Uterus (tissue), 4 donors: ENCODE measurements at places on chromosomes 6 and 20. TPM values are rescaled to one million over a fixed set of nuclear protein-coding genes. Genes with fewer than 3 reads are reported as not detected.
A peak's percentile ranks its signal among the peaks of the same experiment; 100 is the strongest.

The ENPP3 gene
- 7.2 TPM for total RNA-seq

The TTBK1 gene
- not detected for total RNA-seq

The ANKRD66 gene
- not detected for total RNA-seq

The VEGFA gene
- total RNA-seq, result 81.0 TPM

The LY6G6F gene
- total RNA-seq, result not detected

The MAPK13 gene
- 3.4 TPM for total RNA-seq

The WFDC12 gene
- not detected for total RNA-seq

The DAAM2 gene
- 43.3 TPM for total RNA-seq

The UBE3D gene
- total RNA-seq, result 8.9 TPM

The TMEM14C gene
- 219 TPM for total RNA-seq

The PRDM13 gene
- total RNA-seq, result not detected

The LIN28B gene
- total RNA-seq, result 0.14 TPM

The CAP2 gene
- total RNA-seq, result 13.1 TPM

GRCh38 chr6:94071835-94072234 lies 652.5 kb upstream of the EPHA7 start:
- H3K4me1 ChIP-seq, result no peaks in the 10 kb centered on the region
- no peaks in the 10 kb centered on the region for H3K36me3 ChIP-seq
- no peak overlapping the region for H3K27ac ChIP-seq
- DNase-seq, result no peak
- no peaks in the 10 kb centered on the region for H3K27me3 ChIP-seq
- no peak overlapping the region for H3K4me3 ChIP-seq

- no peaks in the 10 kb centered on the region for H3K27me3 ChIP-seq
- no peaks in the 10 kb centered on the region for H3K4me1 ChIP-seq
- no peak for DNase-seq
- H3K27ac ChIP-seq, result no peak overlapping the region
Observed at GRCh38 chr6:143000811-143001210, 55.8 kb upstream of the HIVEP2 start.

GRCh38 chr20:59725476-59726280 lies 121.3 kb downstream of the PHACTR3 start:
- DNase-seq, result no peak
- no peak overlapping the region for H3K27ac ChIP-seq
- H3K4me1 ChIP-seq, result no peaks in the 10 kb centered on the region
- H3K36me3 ChIP-seq, result no peaks in the 10 kb centered on the region
- no peak overlapping the region for H3K4me3 ChIP-seq
- H3K27me3 ChIP-seq, result no peaks in the 10 kb centered on the region

- no peak for DNase-seq
- no peaks in the 10 kb centered on the region for H3K27me3 ChIP-seq
- H3K4me1 ChIP-seq, result peaks cover 3% of the 10 kb centered on the region
- no peak overlapping the region for H3K4me3 ChIP-seq
- H3K27ac ChIP-seq, result no peak overlapping the region
- H3K36me3 ChIP-seq, result no peaks in the 10 kb centered on the region
Observed at GRCh38 chr6:89348372-89348771, 4.2 kb downstream of the UBE2J1 start.

GRCh38 chr6:51841626-51842025 lies 245.8 kb downstream of the PKHD1 start:
- no peaks in the 10 kb centered on the region for H3K27me3 ChIP-seq
- H3K36me3 ChIP-seq, result no peaks in the 10 kb centered on the region
- H3K4me1 ChIP-seq, result no peaks in the 10 kb centered on the region
- DNase-seq, result no peak

DNA sequence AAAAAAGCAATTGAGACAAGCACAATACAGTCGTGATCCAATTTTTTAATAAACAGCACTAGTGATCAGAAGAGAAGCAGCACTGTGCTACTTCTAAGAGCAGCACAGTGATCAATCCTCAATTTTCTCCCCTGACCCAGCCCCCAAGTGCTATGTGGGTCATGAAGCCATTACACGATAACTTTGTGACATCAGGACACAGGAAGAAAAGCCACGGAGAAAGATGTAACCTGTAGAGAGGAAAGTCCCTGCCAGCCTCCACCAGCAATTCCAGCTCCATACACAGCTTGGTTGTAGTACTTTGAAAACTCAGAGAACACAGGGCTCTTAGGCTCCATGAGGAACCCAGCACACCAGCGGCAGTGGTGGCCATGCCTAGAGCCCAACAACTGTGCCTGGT lies 45.3 kb upstream of the MYB start:
- no peaks in the 10 kb centered on the region for H3K36me3 ChIP-seq
- no peak overlapping the region for H3K27ac ChIP-seq
- no peaks in the 10 kb centered on the region for H3K27me3 ChIP-seq
- H3K4me3 ChIP-seq, result no peak overlapping the region
- no peak for DNase-seq

- H3K27me3 ChIP-seq, result no peaks in the 10 kb centered on the region
- H3K4me1 ChIP-seq, result no peaks in the 10 kb centered on the region
- H3K36me3 ChIP-seq, result no peaks in the 10 kb centered on the region
- no peak for DNase-seq
- H3K4me3 ChIP-seq, result no peak overlapping the region
Observed at GRCh38 chr20:39269493-39270217, 307.5 kb downstream of the DHX35 start.

DNA sequence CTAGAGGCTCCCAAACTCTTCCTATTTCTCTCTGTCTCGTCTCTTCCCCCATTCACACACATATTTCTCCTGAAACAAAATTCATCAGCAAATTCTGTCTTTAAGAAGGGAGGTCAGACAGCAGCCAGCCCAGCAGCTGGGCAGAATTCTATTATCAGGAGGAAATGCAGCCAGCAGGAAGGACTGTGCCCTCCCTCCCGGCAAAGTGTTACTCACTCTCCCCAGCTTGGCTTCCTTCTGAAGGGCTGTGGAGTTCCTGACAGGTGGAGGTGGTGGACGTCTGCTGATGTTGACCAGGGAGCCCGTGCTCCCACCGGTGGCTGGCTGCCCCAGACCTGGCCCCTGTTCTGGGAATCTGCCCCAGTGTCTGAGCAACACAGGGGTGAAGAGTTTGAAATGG lies 37.3 kb downstream of the KCNB1 start:
- H3K4me1 ChIP-seq, result peaks cover 8% of the 10 kb centered on the region
- H3K27me3 ChIP-seq, result no peaks in the 10 kb centered on the region
- H3K27ac ChIP-seq, result peak overlapping the region; percentile 90
- no peak for DNase-seq
- no peak overlapping the region for H3K4me3 ChIP-seq
- H3K36me3 ChIP-seq, result no peaks in the 10 kb centered on the region

- H3K36me3 ChIP-seq, result no peaks in the 10 kb centered on the region
- no peaks in the 10 kb centered on the region for H3K27me3 ChIP-seq
- H3K4me3 ChIP-seq, result no peak overlapping the region
- H3K27ac ChIP-seq, result no peak overlapping the region
- no peaks in the 10 kb centered on the region for H3K4me1 ChIP-seq
Observed at GRCh38 chr6:150729188-150729748, 129.6 kb downstream of the PLEKHG1 start.

GRCh38 chr6:11211254-11211653 lies 21.2 kb downstream of the NEDD9 start:
- DNase-seq, result no peak
- H3K36me3 ChIP-seq, result no peaks in the 10 kb centered on the region
- H3K4me1 ChIP-seq, result peaks cover 9% of the 10 kb centered on the region
- H3K27me3 ChIP-seq, result no peaks in the 10 kb centered on the region
- H3K4me3 ChIP-seq, result no peak overlapping the region
- peak overlapping the region; percentile 32 for H3K27ac ChIP-seq

DNA sequence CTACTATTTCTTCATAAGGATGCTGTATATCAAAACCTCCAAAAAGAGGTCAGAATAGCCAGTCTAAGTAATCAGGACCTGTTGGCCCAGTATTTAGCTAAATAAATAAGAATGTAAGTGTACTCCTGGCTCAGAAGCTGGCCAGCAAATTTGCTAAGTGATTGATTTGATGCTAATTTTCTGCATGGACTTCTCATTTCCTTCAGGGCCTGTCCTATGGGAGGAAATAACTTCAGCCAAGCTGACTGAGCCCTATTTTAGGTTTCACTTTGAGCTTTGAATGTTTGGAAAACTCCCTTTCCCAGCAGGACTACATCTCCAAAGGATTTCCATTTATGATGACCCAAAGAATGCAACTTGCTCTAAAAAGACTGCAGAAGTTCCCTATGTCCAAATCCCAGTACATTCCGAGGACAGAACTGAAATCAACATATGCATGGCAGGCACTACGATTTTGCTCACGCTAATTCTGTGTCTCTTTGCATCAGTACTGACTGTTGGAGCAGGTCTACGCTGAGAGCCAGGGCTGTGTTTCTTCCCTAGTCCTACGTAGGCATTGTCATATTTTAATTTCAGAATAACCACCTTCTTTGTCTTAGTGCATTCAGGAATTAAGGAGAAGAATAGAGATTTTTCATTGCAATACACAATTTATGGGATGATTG lies 441.4 kb upstream of the PLCB4 start:
- H3K36me3 ChIP-seq, result no peaks in the 10 kb centered on the region
- no peak overlapping the region for H3K4me3 ChIP-seq
- DNase-seq, result no peak

DNA sequence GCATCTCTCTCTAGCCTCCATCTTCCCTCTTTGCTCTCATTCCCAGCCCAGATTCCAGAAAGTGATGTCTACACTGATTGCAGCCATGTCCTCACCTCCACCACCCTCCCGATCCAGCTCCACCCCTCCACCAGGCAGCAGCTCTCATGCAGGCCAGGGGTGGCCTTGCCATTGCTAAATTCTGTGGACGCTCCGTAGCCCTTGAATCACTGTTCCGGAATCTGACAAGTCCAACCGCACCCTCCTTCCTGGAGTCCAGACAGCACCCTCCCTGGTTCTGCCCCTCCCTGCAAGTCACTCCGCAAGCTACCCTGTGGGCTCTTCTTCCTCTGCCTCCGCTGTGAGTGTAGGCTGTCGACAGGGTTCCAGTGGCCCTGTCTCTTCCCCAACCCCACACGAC lies 26.2 kb downstream of the TNXB start:
- no peaks in the 10 kb centered on the region for H3K36me3 ChIP-seq
- peaks cover 22% of the 10 kb centered on the region for H3K4me1 ChIP-seq
- peak; percentile 82 for DNase-seq
- no peak overlapping the region for H3K4me3 ChIP-seq
- H3K27me3 ChIP-seq, result no peaks in the 10 kb centered on the region
- peak overlapping the region; percentile 92 for H3K27ac ChIP-seq

DNA sequence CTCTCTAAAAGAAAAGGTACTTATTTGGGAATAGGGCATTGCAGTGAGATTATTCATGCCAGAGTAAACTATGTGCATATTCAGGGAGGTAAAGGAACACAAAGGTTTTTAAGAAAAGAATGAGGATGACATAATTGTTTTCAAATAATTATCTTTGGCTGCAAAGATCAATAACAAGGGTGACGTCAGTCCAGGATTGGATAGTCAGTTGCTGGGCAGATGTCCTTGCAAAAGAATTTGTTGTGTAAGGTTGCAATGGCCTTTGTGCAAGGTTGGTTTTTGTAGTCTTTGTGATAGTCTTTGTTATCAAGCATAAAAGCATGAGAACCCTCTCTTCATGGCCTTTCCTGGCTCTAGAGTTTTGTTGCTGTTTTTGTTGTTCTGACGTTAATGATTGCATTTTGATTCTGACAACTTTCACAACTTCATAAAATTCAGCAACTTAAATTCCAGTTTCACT lies 17.7 kb downstream of the LOC128125822 start:
- no peaks in the 10 kb centered on the region for H3K4me1 ChIP-seq
- no peaks in the 10 kb centered on the region for H3K36me3 ChIP-seq
- H3K27ac ChIP-seq, result no peak overlapping the region
- H3K4me3 ChIP-seq, result no peak overlapping the region

- no peaks in the 10 kb centered on the region for H3K36me3 ChIP-seq
- no peak overlapping the region for H3K27ac ChIP-seq
- H3K4me3 ChIP-seq, result no peak overlapping the region
- no peak for DNase-seq
Observed at GRCh38 chr6:141117874-141118273, 1014.9 kb upstream of the GJE1 start.

- H3K4me3 ChIP-seq, result no peak overlapping the region
- H3K36me3 ChIP-seq, result no peaks in the 10 kb centered on the region
- no peak overlapping the region for H3K27ac ChIP-seq
- H3K27me3 ChIP-seq, result no peaks in the 10 kb centered on the region
- peaks cover 6% of the 10 kb centered on the region for H3K4me1 ChIP-seq
- peak; percentile 9 for DNase-seq
Observed at GRCh38 chr6:168182908-168183612, 104.0 kb upstream of the FRMD1 start.

GRCh38 chr6:138099832-138100231 lies 7.4 kb downstream of the PERP start:
- DNase-seq, result no peak
- no peak overlapping the region for H3K4me3 ChIP-seq
- no peak overlapping the region for H3K27ac ChIP-seq

GRCh38 chr6:23441808-23442461 lies 684.1 kb upstream of the NRSN1 start:
- DNase-seq, result no peak
- H3K4me1 ChIP-seq, result no peaks in the 10 kb centered on the region
- no peaks in the 10 kb centered on the region for H3K36me3 ChIP-seq
- no peak overlapping the region for H3K4me3 ChIP-seq
- H3K27ac ChIP-seq, result no peak overlapping the region
- H3K27me3 ChIP-seq, result no peaks in the 10 kb centered on the region

DNA sequence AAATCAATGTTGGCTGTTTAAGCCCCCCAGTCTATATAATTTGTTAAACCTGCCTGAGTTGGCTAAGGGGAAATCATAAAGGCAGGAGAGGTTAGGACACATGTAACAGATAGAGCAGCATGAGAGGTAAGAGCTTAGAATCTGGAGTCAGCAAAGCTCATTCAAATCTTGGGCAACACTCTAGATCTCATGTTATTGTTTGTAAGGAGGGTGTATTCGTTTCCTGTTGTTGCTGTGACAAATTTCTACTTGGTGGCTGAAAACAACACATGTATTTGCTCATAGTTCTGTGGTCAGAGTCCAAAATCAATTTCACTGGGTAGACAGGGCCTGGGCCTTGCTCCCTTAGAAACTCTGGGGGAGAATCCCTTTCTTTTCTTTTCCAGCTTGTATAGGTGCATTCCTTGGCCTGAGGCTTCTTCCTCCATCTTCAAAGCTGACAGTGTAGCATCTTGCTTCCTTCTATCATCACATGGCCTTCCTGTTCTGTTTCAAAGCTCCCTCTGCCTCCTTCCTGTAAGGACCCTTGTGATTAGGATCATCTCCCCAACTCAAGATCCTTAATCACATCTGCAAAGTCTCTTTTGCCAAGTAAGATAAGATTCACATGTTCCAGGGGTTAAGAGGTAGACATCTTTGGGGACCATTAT lies 4.4 kb downstream of the LY86 start:
- no peak for DNase-seq
- no peak overlapping the region for H3K4me3 ChIP-seq
- no peaks in the 10 kb centered on the region for H3K4me1 ChIP-seq
- H3K27me3 ChIP-seq, result no peaks in the 10 kb centered on the region
- no peaks in the 10 kb centered on the region for H3K36me3 ChIP-seq
- peak overlapping the region; percentile 9 for H3K27ac ChIP-seq

GRCh38 chr6:111865049-111865585 lies 8.1 kb downstream of the FYN start:
- H3K27me3 ChIP-seq, result no peaks in the 10 kb centered on the region
- H3K36me3 ChIP-seq, result no peaks in the 10 kb centered on the region
- H3K27ac ChIP-seq, result no peak overlapping the region
- peaks cover 8% of the 10 kb centered on the region for H3K4me1 ChIP-seq
- no peak overlapping the region for H3K4me3 ChIP-seq

GRCh38 chr6:154638369-154638768 lies 94.8 kb upstream of the SCAF8 start:
- no peaks in the 10 kb centered on the region for H3K36me3 ChIP-seq
- no peaks in the 10 kb centered on the region for H3K4me1 ChIP-seq
- no peaks in the 10 kb centered on the region for H3K27me3 ChIP-seq
- H3K27ac ChIP-seq, result no peak overlapping the region
- no peak overlapping the region for H3K4me3 ChIP-seq
- no peak for DNase-seq
